Sciatic nerve (tissue), 2 donors: ENCODE measurements at places on chromosomes 4 and X.

DNA sequence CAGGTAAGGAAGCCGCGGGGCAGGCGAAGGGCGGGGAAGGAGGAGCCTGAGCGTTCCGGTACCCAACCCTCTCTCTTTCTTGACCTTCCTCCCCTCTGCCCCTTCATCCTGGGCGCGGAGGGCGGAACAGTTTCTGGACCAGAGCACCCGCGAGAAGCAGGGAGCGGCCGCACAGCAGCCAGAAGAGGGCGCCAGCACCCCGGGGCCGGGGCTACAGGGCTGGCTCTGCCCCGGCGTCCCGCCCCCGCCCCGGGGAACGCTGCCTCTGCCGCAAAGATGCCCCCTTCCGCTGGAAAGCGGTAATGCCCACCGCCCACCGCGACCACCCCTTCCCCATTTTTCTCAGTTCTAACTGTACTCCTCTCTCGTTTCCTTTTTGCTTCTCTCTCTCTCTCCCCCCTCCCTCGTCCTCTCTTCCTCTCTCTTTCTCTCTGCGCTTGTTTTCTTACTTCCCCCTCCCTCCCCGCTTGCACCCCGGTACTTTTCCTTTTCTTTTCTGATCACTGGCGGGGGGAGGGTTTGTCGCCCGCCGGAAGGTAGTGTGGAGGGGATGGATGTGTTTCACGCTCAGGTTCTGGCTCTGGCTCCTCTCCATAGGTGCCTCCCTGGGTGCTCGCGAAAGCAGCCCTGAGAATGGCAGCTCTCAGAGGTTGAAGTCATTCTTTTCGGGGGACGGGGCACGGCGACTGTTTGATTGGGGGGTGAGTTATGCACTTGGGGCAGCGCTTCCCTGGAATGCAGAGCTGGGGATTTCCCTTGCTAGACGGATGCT, 13.1 kb upstream of the PRDM8 start:
- DNase-seq: peak; percentile 97

GRCh38 chr4:126058596-126058995, 743.8 kb downstream of the FAT4 start:
- DNase-seq: no peak

GRCh38 chrX:148661035-148661434, 160.6 kb downstream of the AFF2 start:
- DNase-seq: no peak

- no peak for DNase-seq
Measured at GRCh38 chr4:120869613-120870278, 52.8 kb downstream of the PRDM5 start.

GRCh38 chrX:44306356-44306755, 37.1 kb downstream of the EFHC2 start:
- DNase-seq: no peak

- DNase-seq: no peak
Measured at GRCh38 chr4:82247171-82247570, 126.6 kb downstream of the HNRNPD start.

- no peak for DNase-seq
Measured at GRCh38 chr4:177391953-177392352, 50.3 kb downstream of the AGA start.

DNA sequence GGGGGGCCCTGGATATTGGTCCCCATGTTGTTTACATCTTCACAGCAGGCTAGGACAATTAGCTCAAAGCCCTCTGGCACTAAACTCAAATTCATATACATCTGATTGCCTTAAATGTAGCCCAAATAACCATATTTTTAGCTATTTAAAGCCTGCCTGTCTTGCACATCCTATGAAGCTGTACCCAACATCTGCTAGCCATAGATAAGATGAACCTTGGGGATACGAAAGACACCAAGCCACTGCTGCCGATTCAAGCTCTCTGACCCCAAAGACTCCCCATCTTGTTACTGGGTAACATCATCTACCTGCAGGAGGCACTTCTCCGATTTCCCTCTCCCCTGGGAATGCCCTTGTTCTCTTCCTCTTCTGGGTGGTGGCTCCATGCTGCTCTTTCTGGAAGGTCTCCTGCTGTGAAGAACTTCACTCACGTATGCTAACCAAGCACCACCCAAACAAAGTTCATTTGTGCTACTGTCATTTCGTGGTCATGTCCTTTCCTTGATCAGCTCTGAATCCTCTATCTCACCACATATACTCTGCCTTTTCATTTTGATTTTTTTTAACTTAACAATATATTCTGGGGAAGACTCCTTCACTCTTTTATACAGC, 107.7 kb upstream of the ATXN3L start:
- no peak for DNase-seq

DNA sequence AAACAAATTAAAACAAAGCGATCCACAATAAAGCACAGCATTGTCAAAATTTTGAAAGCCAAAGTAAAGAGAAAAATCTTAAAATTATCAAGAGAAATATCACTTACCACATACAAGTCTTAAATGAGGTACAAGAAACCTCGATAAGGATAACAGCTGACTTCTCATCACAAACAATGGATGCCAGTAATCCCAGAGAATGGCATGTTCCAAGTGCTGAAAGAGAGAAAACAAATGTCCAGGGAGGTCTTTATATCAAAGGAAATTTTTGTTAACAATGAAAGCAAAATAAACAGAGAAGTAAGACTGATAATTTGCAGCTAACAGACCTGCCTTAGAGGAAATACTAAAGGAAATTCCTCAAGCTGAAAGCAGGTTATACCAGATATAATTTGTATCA, 460.4 kb upstream of the HS3ST1 start:
- DNase-seq: no peak
